ENCODE measurements at places on chromosomes 5 and 9. TPM values are rescaled to one million over a fixed set of nuclear protein-coding genes. Genes with fewer than 3 reads are reported as not detected.

DNA sequence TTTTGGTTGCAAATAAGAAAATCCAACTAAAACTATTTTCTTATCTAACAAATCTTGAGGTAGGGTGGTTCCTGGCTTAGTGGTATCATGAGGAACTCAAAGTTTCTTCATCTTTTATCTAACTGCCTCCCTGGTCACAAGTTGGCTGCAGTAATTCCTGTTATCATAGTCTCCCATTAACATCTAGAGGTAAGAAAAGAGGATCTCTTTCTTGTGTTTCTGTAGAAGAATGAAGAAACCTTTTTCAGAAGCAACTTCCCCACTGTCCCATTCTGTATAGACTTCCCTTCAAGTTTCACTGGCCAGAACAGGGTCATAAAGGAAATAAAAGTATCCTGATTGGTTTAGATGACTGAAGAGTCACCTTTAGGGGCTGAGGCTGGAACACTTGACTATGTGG, 81.8 kb upstream of the ELL2 start:
- DNase-seq = no peak

GRCh38 chr5:73836607-73837006, 210.6 kb downstream of the ARHGEF28 start:
- no peak for DNase-seq

Gene TAF11L4
- total RNA-seq = not detected

Gene OBP2B
- not detected for total RNA-seq

DNA sequence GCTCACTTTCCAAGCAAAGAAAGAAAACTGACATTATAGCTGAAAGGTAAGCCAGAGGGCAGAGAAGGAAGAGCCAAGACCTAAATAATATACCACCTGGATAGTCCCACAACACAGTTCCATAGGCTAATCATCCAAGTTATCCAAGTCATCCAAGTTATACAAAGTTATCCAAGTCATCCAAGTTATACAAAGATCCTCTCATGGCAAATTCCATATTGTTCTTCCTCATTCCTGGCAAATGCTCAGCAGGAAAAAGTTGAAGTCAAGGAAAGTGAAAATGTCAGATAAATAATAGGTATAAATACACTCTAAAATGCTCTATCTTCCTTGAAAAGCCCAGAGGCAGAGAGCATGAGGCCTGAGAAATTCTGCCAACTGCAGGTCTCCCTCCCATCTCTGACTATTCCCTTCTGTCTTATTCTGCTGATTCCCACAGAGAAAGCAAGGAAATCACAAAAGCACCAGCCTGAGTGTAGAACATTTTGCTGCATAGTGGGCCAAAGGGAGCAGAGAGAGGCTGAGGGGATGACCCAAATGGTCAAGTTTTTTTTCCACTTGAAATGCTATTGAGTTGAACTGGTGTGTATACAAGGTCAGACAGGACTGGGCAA, 12.5 kb downstream of the MCTP1 start:
- no peak for DNase-seq

DNA sequence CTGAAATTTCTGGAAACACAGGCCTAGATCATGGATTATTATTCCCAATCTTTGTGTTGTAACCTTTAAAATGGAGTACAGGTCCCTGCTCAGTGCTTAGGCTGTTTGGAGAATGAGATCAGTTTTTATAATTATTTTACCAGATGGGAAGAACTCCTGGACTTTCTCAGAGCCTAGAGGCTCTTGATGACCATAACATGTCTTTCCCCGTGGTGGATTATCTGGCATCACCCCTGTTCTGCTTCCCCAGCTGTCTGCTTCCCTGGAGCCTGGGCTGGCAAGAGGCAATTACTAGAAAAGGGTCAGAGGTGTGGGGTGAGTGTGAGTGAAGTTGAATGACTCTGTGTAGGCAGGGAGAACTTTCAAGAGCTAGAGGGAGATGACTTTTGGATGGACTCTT, 143.0 kb downstream of the CARTPT start:
- DNase-seq = no peak

Gene CDH10
- total RNA-seq = 1.4 TPM
